ENCODE measurements at places on chromosomes 12 and 14. TPM values are rescaled to one million over a fixed set of nuclear protein-coding genes. Genes with fewer than 3 reads are reported as not detected.

- no peak for DNase-seq
Observed at GRCh38 chr12:12823300-12823699, 10.2 kb downstream of the DDX47 start.

Gene GNG2
- total RNA-seq, result 23.8 TPM

GRCh38 chr12:52910248-52910883 is 5.5 kb upstream of the KRT8 start:
- DNase-seq, result no peak

Gene GLIPR1L2
- total RNA-seq, result 0.68 TPM

DNA sequence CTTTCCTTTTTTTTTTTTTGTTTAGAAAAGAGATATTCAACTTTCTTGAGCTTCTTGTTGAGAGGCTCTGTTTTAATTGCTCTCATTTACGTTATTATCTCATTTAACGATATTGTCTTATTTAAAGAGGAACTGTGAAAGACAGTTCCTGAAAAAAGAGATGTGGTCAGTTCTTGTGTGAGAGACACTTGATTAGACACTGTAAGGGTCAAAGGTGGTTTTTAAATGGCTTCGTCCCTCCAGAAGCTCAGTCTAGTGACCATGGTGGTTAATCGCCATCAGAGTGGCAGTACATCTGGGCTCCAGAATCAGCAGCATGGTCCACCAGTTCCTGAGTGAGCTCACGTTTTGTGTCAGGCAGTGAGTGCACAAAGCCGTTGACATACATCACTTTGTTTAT is 57.9 kb upstream of the KCNA5 start:
- DNase-seq, result no peak

Gene TPH2
- not detected for total RNA-seq

Gene TEDC1
- total RNA-seq, result 10.6 TPM

DNA sequence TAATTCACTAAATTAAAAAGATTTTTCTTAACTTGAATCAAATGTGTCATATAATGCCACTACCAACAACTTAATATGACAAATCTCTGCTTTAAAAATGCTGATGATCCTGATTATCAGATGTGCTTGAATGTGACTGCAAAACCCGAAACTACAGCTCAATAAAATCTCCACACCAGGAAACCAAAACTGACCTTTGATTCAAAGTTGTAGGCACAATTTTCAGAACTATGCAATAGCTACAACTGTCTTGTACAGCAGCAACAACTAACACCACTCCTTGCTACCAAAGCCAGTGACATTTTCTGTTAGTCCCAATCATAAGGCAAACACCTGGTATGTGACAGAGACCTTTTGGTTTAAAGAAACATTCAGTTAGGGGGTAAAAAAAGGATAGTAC is 147.3 kb downstream of the CEP83 start:
- DNase-seq, result no peak

Gene ASB2
- total RNA-seq, result 2.4 TPM

DNA sequence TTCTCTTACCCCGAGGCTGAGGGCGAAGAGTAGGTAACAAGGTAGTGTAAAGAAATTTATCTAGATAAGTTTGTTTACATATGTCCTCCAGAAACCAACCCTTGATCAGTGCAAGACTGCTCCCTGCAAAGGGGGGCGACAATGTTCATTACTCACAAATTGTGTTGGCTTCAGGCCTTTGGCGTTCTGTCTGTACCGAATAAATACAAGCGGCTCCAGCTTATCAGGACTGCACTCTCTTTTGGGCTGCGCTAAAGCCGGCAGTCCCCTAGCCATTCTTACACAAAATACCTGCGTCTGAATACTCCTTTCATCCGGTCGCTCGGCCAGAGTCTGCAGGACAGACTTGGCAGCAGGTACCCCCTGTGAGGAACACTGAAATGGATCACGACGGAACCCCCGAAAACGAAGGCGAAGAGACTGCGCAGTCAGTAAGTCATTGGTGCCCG is 116.4 kb downstream of the PPHLN1 start:
- DNase-seq, result no peak

GRCh38 chr12:118999107-118999506 is 17.8 kb downstream of the SRRM4 start:
- no peak for DNase-seq

DNA sequence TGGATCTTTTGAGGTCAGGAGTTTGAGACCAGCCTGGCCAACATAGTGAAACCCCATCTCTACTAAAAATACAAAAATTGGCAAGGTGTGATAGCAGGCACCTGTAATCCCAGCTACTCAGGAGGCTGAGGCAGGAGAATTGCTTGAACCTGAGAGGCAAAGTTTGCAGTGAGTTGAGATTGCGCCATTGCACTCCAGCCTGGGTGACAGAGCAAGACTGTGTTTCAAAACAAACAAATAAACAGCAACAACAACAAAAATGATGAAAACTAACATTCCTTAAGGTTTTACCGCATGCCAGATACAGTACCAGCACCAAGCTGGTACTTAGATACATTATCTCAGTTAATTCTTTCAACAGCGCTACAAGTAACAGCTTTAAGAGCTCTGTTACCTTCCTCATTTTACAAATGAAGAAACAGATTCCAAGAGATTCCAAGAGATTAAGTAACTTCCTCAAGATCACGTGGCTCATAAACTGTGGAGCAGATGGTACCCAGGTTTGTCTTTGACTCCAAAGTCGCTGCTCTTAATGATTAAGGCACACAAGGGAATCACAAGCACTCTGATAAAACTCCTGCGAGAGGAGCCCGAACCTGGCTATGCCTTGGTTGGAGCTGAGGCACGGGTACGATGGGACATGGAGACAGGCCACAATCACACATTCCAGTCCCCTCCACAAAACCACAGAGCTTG is 17.7 kb upstream of the PLEK2 start:
- no peak for DNase-seq

DNA sequence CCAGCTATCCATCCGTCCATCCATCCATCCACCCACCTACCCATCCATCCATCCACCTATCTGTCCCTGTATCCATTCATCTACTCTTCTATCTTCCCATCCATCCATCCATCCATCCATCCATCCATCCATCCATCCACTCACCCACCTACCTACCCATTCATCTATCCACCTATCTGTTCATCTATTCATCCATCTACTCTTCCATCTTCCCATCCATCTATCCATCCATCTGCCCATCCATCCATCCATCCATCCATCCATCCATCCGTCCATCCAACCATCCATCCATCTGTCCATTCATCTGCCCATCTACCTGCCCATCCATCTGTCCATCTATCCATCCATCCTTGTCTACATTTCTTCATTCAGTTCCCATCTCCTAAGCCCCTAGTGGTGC is 17.8 kb upstream of the HHIPL1 start:
- DNase-seq, result no peak

GRCh38 chr12:59494617-59495016 is 101.2 kb upstream of the SLC16A7 start:
- DNase-seq, result no peak

DNA sequence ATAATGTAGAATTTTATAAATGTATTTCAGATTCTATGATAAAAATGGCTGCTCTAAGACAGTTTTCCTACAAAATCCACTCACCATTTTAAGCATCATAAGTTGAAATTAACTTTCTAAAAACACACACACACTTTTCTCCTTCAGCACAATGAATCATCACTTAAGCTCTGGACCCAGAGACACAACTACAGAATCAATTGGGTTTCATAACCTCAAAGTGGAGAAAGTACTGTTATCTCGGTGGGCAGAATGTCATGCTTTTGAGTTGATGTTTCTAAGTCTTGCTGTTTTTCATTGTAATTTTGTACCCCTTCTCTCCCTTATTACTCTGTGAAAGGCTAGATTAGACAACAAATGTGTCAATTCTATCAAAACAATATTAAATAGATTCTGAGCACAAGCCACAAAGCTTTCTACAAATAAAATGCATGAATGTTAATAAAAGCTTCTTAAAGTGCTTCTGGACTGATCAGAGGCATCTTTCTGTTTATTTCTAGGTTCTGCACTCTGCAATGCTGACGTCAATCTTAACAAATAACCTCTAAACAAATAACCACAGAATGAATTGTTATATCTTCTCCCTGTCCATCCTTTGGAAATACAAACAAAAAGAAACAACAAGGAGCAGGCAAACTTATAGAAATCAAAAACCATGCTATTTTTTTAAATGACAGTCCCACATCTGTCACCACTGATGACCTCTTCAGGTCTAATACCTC is 8.2 kb downstream of the IPO8 start:
- DNase-seq, result no peak

GRCh38 chr12:8860165-8860961 is 37.9 kb downstream of the A2ML1 start:
- no peak for DNase-seq

GRCh38 chr14:77022236-77022852 is 6.2 kb downstream of the IRF2BPL start:
- no peak for DNase-seq

- DNase-seq, result no peak
Observed at GRCh38 chr12:5987573-5987972, 42.5 kb upstream of the ANO2 start.

- no peak for DNase-seq
Observed at GRCh38 chr14:23041729-23042128, 283 bp upstream of the PSMB11 start.

Gene ALX1
- not detected for total RNA-seq

GRCh38 chr12:31645924-31646323 is 13.6 kb upstream of the ETFBKMT start:
- no peak for DNase-seq

Gene CACNB3
- total RNA-seq, result 23.5 TPM

DNA sequence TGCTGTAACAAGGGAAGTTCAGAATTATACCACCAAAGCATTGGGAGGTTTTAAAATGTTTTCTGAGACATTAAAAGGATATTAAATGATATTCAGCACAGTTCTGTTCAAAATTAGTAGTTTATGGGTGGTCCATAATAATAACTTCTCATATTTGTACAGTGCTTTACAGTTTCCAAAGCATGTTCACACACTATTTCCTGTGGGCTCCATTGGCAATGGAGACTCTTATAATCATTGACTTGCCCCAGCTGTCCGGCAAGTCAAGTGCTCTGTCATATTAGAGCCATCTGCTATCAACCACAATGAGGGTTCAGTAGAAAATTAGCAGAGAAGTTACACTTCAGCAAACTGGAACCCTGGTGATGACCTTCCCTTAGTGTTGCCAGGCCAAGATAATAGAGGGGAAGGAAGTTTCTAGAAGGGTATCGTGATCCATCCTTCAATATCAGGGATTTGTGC is 526.6 kb upstream of the CCDC196 start:
- DNase-seq, result no peak

GRCh38 chr12:131716282-131716681 is 5.4 kb downstream of the SFSWAP start:
- no peak for DNase-seq

DNA sequence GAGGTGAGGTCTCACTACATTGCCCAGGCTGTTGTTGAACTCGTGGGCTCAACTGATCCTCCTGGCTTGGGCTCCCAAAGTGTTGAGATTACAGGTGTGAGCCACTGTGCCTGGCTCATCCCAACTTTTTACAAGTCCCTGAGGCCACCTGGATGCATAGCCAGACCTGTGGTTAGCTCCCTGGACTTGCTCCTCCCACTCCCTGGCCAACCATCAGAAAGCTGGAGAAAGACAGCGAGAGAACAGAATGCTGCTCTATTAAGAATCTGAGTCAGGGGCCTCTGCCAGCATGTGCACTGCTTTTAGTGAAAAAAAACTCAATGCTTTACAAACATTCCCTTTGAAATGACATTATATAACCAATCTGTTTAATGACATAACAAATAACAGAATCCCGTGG is 78.2 kb downstream of the RBM19 start:
- DNase-seq, result no peak

- no peak for DNase-seq
Observed at GRCh38 chr14:75928690-75929181, 53.1 kb downstream of the TGFB3 start.

GRCh38 chr12:123532808-123533649 is 490 bp downstream of the RILPL1 start:
- DNase-seq, result peak; percentile 70

Gene PYGL
- 65.6 TPM for total RNA-seq

- DNase-seq, result no peak
Observed at GRCh38 chr12:128818065-128819022, 5.4 kb downstream of the SLC15A4 start.

DNA sequence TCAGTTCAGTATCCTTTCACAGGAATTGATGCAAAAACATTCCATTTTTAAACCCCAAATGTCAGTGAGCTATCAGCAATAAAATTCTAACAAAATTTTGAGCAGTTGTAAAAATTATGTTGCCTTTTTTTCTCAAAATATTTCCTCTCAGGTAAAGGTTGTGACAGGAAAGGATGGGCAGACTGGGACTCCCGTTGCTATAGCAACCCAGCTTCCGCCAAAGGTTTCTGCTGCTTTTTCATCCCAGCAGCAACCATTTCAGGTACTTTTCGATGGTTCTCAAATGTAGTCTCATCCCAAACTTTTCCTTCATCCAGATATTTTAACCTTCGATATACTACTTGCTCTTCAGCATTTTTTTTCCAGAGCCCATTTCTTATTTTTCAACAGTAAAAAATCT is 13.6 kb downstream of the EP400 start:
- DNase-seq, result no peak

DNA sequence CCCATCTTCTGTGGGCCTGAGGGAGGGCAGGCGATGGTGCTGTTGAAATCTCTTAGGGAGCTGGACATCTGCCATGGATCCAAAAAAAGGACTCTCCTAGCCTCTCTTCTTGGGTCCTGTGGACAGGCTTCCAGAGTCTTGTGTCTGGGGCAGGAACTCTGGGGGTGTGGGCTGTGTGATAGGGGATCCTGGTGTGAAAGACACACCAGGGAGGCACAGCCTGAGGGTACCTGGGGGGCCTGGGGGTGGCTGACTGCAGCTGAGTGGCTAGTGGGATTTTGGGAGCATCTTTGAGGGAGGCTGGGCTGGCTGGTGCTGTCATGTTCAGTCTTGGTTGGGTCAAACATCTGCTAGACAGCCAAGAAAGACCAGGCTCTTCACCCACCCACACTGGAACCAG is 1.8 kb upstream of the KRT83 start:
- no peak for DNase-seq

GRCh38 chr14:63981569-63981968 is 128.8 kb downstream of the SYNE2 start:
- DNase-seq, result no peak

DNA sequence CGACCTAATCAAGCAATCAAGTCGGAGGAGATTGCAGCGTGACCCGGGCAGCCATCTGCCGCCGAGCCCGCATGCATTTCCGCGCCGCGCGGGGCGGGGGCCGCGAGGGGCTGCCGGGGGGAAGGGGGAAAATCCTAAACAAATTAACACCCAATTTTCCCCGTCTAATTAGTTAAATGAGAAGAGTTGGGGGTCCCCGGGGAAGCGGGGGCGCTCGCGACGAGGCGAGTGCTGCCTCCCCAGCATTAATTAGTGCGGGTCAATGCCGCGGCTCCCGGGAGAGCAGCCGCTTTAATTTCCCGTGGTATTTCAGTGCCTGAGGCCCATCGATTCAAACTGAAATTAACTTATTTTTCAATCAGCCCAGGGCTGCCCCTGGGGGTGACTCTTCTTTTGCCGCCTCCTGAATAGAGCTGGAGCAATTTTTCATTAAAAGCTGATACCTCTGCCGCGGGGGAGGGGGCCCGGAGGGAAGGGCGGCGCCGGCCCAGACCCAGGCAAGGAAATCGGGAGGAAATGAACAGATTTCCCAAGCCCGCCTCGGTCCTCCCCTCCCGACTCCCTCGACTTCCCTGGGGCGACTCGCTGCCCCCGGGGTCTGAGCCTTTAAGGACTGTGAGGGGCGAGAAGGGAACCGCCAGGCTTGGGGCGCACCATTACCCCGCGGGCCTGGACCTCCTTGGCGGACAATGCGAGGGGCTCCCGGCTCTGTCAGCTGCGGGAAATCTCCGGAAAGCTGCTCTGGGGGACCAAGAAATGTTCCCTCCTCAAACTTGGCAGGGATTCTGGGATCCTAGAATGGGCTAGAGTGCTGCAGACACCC is 18.9 kb downstream of the VSX2 start:
- no peak for DNase-seq

Gene GRIP1
- 4.3 TPM for total RNA-seq

Gene DLGAP5
- total RNA-seq, result 0.97 TPM
